Stimulated activated CD8-positive, alpha-beta memory T cell treated with anti-CD3 and anti-CD28 coated beads, Interleukin-2, amount 100 ng/mL, for 1 hour (primary cell): ENCODE measurements at places on chromosomes 16 and 17.

DNA sequence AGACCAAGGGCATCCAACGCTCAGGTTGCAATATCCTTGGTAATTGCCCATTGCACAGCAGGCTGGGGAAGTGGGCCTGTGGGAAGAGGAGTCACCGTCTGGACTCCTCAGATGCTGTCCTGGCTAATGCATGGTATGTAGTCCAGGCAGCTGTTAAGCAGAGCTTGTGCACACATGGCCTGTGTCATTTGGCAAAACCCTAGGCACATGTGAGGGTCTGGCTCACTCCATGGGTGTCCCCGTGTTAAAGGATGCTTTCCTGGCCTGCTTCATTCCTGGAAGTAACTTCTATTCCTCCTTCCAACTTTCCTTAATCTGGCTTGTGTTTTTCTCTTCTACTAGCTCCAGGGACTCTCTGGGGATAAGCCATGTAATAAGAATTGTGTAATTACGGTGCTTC is 378.0 kb upstream of the CA10 start:
- DNase-seq: no peak

GRCh38 chr17:50424996-50425681 is 879 bp upstream of the ACSF2 start:
- DNase-seq: no peak

DNA sequence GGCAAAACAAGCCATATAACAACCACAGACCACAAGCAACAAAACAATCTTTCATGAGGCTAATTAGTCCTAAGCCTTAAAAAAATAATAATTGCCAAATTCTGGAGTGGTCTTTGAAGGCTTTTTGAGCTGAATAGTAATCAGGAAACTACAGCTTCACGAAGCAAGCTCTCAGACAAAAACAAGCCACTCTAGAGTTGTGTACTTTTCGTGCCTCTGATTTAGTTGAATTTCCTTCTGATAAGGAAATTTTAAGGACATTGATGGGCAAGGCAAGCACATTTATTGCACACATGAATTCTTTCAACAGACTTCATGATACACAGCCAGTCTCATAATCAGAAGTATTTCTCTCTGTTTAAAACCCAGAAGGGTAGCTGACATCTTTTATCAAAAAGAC is 130.8 kb upstream of the IRX3 start:
- DNase-seq: no peak

GRCh38 chr17:47278561-47278960 is 24.9 kb downstream of the ITGB3 start:
- DNase-seq: no peak

DNA sequence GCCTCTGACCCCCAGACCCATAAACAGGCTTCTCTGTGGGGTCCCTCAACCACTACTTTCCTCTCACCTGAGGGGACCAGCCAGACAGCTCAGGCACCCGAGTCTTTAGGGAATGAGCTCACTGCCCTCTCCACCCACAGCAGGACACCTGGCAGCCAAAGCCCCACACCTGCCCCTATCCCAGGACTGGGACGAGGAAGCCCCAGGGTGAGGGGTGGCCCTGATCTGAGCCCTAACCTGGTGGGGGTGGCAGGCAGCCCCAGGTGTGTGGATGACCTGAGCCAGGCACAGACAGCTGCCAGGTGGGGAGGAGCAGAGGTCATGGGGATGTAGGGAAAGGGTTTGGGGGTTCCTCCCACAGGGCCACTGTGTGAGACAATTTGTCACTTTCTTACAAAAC is 1.7 kb upstream of the TEX19 start:
- no peak for DNase-seq

- no peak for DNase-seq
Measured at GRCh38 chr17:57484826-57485565, 228.7 kb downstream of the MSI2 start.
